ENCODE measurements at places on chromosomes 7 and 10.
A peak's percentile ranks its signal among the peaks of the same experiment; 100 is the strongest.

GRCh38 chr10:22606164-22606614, 108.2 kb downstream of the PIP4K2A start:
- no peak for DNase-seq

DNA sequence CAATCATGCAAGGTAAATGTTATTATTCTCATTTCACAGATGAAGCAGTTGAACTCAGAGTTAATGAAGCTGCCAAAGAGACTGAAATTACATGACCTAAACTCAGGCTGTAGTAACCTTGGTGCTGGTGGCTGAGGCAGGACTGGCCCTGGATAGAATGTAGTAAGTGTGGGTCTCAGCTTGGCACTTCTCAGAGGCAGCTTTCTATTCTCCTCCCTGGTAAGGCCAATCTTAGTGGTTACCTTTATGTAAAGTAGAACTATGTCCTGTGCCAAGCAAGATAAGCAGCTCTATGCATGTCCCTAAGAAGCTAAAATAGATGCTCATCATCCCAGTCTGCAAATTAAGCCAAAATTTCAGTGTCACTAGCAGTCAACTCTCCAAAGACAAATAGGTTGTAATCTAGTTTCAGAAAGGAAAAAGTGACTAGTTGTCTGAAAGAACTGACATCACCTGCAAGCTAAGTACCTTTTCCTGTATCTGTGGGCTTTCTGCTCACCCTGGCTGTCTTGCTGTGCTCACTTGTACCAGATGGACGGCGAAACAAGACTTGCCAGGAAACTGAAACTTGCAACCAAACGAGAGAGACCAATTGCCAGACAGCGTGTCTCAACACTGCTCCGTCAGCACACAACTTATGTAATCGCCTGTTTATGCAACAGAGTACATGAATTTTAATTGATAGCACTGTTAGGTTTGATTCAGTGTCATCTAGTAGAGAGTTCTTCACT, 43.7 kb downstream of the CH25H start:
- peak; percentile 22 for DNase-seq

- no peak for DNase-seq
Observed at GRCh38 chr7:30464231-30464671, 14.3 kb downstream of the NOD1 start.

- no peak for DNase-seq
Observed at GRCh38 chr7:23469150-23469960, 936 bp downstream of the IGF2BP3 start.

GRCh38 chr10:14285941-14286560, 44.7 kb downstream of the FRMD4A start:
- no peak for DNase-seq

- no peak for DNase-seq
Observed at GRCh38 chr10:74900297-74900696, 73.9 kb downstream of the KAT6B start.

DNA sequence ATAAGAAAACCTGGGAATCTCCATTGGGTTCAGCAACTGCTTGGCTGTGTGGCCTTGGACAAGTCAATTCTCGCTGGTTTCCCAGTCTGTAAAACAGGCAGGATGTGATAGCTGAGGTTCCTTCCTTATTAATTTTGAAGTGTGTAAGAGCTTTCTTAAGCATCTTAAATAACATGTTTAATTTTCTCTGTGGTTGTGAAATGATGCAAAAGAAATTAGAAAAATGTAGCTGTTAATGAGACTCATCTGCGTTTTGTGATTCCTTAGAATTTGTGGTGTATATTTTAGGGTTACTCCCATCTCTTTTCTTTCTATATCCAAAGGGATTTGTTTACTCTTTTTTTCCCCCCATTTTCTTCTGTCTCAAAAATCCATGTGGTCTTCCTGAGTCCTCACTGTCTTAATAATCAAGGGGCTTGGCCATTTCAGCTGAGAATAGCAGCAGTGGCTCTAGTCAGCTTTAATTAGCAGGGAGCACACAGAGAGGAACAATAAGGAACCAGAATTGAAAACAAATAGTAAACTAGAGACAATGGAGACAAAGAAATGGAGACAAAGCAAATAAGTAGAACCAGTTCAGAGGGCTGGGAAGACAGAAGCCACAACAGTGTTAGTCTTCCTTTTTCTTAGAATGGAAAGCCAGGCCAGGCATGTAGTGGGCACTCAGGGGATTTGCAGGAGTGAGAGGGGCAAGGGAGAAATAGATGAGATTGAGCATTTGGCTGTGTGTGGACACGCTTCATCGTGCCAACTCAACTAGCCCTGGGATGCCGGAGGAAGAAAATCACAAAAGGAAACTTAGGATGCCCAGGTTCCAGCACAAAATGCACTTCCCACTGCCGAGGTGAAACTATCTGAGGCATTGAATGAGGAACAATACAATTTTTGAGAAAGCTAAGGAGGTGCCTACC, 93.9 kb downstream of the CHN2 start:
- DNase-seq = no peak

GRCh38 chr7:104758504-104758903, 255.5 kb upstream of the KMT2E start:
- no peak for DNase-seq

GRCh38 chr10:80202934-80203834, 2.2 kb downstream of the ANXA11 start:
- peak; percentile 55 for DNase-seq

DNA sequence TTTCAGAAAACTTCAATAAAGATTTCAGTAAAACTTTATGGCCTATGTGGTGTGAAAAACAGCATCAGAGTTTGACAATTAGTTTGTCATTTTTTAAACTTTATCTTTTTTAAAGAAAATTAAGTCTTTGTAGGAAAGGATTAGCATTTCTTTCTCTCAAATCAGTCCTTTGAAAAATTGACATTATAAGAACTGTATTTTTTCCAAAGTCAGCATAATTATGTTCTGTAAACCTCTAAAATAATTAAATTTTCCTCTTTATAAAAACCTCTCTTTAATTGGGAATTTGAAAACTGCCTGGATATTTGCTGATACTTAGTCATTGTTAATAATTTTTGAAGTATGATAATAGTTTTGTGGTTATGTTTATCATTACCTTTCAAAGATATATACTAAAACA, 226.7 kb upstream of the KAT6B start:
- DNase-seq = no peak

- peak; percentile 80 for DNase-seq
Observed at GRCh38 chr7:100675581-100676350, 2.2 kb downstream of the GNB2 start.
